ENCODE measurements at places on chromosomes 1 and 21.

DNA sequence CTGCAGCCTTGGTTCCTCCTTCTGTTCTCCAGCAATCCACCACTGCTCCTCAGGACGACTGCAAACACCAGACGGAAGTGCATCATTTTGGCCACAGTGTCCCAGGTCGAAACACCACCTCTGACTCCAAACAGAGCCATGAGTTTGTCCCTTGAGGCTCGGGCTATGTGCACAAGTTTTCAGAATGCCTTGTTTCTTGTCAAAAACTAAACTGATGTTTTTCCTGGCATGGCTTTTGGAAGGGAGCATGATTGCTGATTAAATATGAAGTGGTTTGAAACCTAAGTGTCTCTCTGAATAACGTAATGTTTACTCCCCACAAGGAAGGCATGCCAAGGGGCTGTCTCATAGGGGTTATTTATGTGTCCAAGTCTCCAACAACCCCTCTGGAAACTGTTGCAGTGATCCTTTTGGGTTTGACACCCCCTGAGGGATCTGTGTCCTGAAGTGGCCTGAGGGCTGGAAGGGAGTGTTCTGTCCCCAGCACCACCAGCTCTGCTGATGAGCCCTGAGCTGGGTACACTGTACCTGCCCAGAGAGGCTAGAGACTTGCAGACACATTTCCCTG lies 132.7 kb downstream of the PLPP3 start:
- DNase-seq, result peak; percentile 49

DNA sequence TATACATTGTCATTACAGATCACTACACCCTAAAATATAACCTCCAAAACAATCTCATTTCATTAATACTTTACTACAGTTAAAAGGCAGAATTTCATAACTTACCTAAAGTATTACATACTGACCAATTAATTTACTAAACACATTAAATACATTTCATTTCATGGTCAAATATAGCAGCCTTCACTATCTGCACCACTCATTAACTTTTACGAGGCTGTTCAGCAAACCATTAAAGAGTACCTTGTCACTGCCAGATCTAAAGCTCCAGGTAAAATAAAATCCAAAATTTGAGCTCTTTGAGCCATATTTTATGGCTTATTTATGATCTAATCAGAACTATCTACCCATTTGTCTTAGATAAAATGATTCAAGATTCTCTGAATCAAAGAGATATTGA lies 66.4 kb upstream of the RBM34 start:
- no peak for DNase-seq

GRCh38 chr1:93585059-93585966 lies 96.3 kb downstream of the BCAR3 start:
- DNase-seq, result peak; percentile 76

GRCh38 chr1:164801791-164802502 lies 243.0 kb downstream of the PBX1 start:
- DNase-seq, result no peak

- DNase-seq, result peak; percentile 95
These were observed at the start of gene S100A2 for GRCh38 chr1:153565529-153566374. Gene S100A2, minus strand, starts transcription at chr1:153565844. Its CDS starts 1,967 bp downstream, at chr1:153563877.

- DNase-seq, result peak; percentile 26
These were observed 1109.3 kb upstream of the B3GALT2 start for GRCh38 chr1:194295685-194296084.

GRCh38 chr1:219432191-219432606 lies 180.7 kb downstream of the ZC3H11B start:
- DNase-seq, result no peak

GRCh38 chr1:210496063-210496462 lies 167.4 kb downstream of the HHAT start:
- peak; percentile 41 for DNase-seq

DNA sequence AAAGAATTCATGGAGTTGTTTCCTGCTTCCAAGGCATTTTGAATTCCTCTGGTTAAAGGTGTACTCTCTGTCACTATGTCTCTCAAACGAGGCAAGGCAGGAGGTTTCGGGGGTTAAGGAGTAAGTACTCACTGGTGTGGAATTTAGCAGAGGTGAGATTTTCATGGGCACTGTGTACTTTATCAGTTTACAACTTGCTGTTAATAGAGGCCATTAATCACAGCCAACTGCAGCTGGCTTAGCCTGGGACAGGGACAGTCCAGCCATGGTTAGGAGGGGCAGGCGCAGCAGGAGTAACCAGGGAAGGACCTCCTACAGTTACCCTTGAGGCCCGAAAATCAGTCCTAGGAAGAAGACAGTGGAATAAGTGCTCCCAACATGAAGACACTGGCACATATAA lies 18.1 kb upstream of the TMEM9 start:
- DNase-seq, result no peak

- DNase-seq, result peak; percentile 93
These were observed 123.7 kb upstream of the EDN2 start for GRCh38 chr1:41608211-41608610.

- no peak for DNase-seq
These were observed 139.3 kb downstream of the NFIA start for GRCh38 chr1:61221642-61222041.

DNA sequence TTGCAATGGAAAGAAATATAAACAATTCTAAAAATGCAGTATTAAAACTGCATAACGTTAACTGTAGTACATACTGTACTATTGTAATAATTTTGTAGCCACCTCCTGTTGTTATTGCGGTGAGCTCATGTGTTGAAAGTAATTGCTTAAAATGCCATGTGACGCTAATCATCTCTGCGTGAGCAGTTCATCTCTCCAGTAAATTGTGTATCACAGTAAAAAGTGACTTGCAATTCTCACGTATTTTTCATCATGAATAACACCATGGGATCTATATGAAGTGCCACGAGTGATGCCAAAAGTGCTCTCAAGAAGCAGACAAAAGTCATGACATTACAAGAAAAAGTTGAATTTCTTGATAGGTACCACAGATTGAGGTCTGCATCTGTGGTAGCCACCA lies 82.4 kb upstream of the CYYR1 start:
- no peak for DNase-seq

- DNase-seq, result no peak
These were observed 26.5 kb upstream of the MRPS6 start for GRCh38 chr21:34046917-34047316.

- DNase-seq, result no peak
These were observed 5.5 kb upstream of the PTP4A2 start for GRCh38 chr1:31943546-31944184.

- no peak for DNase-seq
These were observed 6.5 kb downstream of the RHEX start for GRCh38 chr1:206059355-206059915.

GRCh38 chr1:27831568-27832410 lies 1.2 kb downstream of the PPP1R8 start:
- DNase-seq, result no peak

DNA sequence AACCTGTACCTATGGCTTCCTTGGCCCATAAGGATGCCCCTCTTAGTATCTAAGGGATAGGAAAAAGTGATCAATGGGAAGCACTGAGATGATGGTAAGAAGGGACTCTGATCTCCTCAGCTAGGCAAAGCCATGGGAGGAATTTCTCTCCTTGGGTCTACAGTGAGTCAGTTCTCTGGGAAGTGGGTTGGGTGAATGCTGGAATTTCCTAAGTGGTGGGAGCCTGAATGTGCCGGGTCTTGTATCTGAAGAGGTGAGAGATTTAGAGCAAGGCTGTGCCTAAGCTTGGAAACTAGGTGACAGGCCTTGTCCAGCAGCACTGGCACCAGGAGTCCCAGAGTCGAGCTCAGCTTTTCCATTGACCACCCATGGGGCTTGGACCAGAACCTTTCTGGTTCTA lies 96.3 kb upstream of the SLC2A1 start:
- DNase-seq, result peak; percentile 70

GRCh38 chr1:54965624-54966340 lies 14.6 kb upstream of the TMEM61 start:
- DNase-seq, result peak; percentile 59

DNA sequence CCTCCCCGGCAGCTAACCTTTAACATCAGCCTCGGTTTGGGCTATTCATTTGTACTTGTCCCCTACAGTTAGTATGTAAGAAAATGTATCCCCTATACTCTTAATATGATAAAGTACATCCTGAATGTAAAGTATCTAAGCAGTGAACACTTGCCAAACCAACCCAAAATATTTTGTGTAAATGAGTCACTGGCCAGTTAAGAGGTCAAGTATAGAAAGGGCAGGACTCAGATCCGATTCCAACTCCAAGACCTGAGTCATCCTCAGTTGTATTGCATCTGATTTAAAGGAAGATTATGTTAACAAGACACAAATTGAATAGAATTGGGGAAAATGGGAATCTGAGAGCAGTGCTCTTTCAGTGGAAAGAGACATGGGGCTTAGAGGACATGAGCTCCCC lies 84.4 kb downstream of the CD58 start:
- peak; percentile 74 for DNase-seq

DNA sequence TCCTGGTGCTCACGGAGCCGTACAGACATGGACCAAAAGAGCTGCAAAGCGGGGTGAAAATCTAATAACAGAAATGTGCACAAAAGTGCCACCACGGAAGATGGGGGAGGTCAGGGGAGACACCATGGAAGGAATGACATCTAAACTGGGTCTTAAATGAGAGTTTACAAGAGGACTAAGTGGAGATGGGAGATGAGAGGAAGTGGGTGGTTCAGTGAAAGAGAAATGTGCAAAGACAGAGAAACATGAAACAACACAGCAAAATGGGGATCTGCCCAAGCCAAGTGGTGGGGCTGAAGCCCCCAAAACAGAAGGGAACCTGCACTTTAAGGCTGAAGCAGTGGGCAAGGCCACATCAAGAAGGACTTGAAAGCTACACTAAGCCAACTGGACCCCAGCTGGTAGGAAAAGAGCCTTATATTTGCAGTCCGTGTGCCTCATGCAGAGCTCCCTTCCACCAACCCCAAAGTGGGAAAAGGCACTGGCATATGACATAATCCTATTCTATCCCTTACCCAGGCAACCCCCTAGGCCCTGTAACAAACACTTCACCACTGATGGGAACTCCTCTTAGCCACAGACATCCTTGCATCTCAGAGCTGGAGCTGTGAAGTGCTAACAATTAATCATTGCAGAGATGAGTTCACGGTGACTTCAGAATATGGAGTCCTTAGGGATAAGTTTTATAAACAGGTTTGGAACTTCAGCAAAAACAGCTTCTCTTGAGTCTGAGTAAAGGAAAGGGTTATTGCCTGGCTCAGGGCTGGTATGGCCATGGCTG lies 198.6 kb upstream of the EDN2 start:
- peak; percentile 77 for DNase-seq

DNA sequence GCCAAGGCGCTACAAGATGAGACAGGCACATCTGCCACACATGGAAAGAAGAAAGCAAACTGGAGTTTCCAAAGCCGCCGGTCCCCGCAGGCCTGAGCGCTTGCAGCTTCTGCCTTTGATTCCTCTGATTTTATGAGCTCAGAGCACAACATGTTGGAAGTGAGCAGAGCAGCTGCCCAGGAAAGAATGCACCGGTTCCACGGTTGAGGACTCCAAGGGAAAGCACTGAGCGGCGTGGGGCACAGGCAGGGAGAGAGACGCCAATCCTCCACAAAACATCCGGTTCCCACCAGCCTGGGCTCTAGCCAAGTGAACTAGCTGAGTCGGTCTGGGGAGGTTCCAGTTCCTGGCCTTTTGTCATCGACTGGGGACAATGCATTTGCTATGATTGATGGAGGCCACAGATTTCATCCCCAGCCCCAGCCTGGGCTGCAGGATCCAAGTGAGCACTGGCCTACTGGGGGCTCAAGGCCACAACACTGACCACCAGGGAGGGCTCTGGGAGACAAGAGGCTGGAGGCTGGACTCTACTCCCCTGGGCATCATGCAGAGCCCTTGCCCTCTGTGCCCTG lies 253.1 kb upstream of the IRF2BP2 start:
- peak; percentile 71 for DNase-seq

DNA sequence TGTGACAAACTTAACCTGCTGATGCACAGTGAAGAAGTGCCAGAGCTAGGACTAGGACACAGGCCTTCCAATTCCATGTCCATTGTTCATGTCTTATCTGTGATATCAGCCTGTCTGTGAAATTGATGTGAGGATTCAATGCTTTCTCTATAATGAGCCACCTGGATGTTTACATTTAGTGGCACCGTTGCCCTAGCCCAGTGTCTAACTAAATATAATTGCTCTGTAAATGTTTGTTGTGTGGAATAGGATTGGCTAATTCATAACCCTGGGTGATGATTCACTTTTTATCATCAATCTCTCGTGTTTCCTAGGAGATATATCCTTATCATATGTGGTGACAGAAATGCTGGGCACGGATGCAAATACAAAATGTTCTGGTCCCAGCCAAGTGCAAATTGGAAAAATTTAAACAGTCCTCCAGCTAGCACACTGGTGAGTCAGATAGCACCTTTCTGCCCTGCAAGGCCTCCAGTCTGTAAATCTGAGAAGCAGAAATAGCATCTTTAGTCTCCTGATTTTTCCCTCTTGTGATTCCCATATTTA lies 46.9 kb upstream of the GNG12 start:
- DNase-seq, result peak; percentile 56

DNA sequence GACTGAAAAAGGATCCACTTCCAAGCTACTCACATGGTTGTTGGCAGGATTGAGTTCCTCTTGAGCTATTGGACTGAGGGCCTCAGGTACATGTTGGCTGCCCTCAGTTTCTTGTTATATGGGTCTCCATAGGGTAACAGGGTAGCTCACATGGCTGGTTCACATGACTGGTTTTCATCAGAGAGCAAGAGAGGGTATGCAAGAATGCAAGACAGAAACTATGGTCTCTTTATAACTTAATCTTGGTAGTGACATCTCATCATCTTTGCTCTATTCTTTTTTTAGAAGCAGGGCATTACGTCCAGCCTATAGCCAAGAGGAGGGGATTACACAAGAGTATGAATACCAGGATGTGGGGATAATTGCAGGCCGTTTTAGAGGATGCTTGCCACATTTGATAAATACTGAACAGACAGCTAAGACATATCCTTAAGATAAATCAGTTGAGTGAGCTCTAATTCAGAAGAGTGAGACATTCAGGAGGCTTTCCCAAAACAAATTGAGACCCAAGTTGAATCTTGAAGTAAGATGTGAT lies 100.2 kb downstream of the HMCN1 start:
- peak; percentile 41 for DNase-seq

All from fibroblast of skin of scalp (primary cell).